ENCODE measurements at places on chromosomes 7 and 10. TPM values are rescaled to one million over a fixed set of nuclear protein-coding genes. Genes with fewer than 3 reads are reported as not detected.

DNA sequence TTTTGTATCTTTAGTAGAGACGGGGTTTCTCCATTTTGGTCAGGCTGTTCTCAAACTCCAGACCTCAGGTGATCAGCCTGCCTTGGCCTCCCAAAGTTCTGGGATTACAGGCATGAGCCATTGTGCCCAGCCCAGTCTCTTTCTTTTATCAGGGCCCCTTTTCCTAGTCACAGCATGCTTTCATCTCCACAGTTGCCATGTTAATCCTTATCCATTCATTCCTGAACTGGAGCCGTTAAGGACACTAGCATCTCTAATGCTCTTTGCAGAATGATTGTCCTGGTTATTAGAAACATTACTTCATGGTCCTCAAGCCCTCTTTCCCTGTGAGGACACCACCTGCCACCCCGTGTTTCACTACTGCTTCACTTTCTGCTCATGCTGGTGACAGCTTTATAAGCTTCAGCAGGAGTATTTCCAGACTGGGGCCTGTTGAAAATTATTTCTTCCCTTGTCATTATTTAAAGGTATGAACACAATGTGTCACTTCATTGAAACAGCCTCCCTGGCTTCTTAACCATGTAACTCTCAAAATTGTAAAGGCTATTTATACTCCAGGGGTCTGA lies 313.9 kb downstream of the BMPER start:
- DNase-seq = no peak
- no peaks in the 10 kb centered on the region for H3K27me3 ChIP-seq
- H3K36me3 ChIP-seq = no peaks in the 10 kb centered on the region
- H3K4me1 ChIP-seq = peaks cover 33% of the 10 kb centered on the region
- H3K4me3 ChIP-seq = no peak overlapping the region

DNA sequence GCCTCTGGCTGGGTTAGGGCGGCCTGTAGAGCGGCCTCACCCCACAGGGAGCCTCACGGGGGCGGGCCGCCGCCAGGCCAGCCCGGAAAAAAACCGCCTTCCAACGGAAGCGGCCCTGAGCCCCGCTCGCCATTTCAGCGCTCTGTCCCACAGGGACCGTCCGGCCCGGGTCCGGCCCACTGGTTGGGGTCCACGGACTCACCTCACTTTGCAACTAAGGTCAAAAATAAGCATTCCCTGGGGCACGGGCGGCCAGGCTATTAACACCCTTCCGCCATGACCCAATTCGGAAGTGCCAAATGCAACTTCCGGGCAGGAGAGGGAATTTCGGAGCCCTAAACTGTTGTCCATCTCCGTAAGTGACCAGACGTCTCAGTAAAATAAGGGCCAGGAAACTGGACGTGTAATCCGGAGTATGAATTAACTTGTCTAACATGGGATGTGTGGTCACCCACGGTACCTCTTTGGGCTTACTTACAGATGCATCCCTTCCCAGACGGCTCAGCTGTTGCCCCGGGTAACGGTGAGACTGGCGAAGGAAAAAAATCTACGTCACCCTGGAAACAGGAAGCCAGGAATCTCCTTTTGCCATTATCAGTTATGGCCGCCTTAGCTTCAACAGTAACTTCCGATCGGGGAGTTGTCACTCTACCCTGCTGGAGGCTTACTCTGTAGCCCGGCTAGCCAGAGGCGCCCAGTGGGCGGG lies at the start of gene BBIP1:
Gene BBIP1 (minus strand): TSS at position 538 of the 706 bp plus-strand sequence. CDS start 1,023 bp downstream, outside the sequence.
- peaks cover 32% of the 10 kb centered on the region for H3K4me1 ChIP-seq
- no peaks in the 10 kb centered on the region for H3K36me3 ChIP-seq
- no peaks in the 10 kb centered on the region for H3K27me3 ChIP-seq

DNA sequence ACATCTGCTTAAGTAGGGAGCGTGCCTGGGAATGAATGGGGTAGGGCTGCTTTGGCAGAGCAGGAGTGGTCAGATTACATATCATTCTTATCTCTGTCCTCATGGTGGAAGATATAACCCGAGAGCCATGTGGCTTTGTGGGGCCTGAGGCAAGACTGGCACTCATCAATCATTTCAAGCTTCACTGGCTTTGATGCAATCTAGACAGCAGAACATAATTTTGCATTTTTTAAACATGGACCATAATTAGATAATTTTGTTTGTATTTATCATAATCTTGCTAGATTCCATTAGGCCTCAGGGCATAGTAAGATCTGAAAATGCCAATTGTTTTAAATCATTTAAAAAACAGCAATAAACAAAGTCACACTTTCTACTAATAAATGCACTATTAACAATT lies 480.3 kb downstream of the NXPH1 start:
- H3K4me3 ChIP-seq = no peak overlapping the region
- no peak for DNase-seq
- peak overlapping the region; percentile 49 for H3K27ac ChIP-seq
- H3K27me3 ChIP-seq = no peaks in the 10 kb centered on the region
- no peaks in the 10 kb centered on the region for H3K36me3 ChIP-seq

GRCh38 chr10:70753841-70754621 lies 31.1 kb downstream of the TBATA start:
- H3K27ac ChIP-seq = peak overlapping the region; percentile 63
- peaks cover 19% of the 10 kb centered on the region for H3K4me1 ChIP-seq
- peak; percentile 36 for DNase-seq
- no peaks in the 10 kb centered on the region for H3K36me3 ChIP-seq
- H3K27me3 ChIP-seq = no peaks in the 10 kb centered on the region

GRCh38 chr10:16966991-16967865 lies 150.0 kb upstream of the RSU1 start:
- H3K4me3 ChIP-seq = no peak overlapping the region
- no peak overlapping the region for H3K27ac ChIP-seq
- H3K36me3 ChIP-seq = no peaks in the 10 kb centered on the region
- H3K27me3 ChIP-seq = no peaks in the 10 kb centered on the region

The AMPH gene
- total RNA-seq = 8.9 TPM

The VWDE gene
- total RNA-seq = 23.1 TPM
